ENCODE measurements at places on chromosomes 3 and 15.

- DNase-seq = no peak
Observed at GRCh38 chr3:126350502-126351085, 6.6 kb downstream of the KLF15 start.

- no peak for DNase-seq
Observed at GRCh38 chr3:53510508-53510907, 16.1 kb downstream of the CACNA1D start.

- DNase-seq = no peak
Observed at GRCh38 chr3:31743331-31744089, 210.8 kb downstream of the STT3B start.

- DNase-seq = no peak
Observed at GRCh38 chr3:36512555-36512954, 132.3 kb downstream of the STAC start.
